ENCODE measurements at places on chromosomes 13 and 19.

DNA sequence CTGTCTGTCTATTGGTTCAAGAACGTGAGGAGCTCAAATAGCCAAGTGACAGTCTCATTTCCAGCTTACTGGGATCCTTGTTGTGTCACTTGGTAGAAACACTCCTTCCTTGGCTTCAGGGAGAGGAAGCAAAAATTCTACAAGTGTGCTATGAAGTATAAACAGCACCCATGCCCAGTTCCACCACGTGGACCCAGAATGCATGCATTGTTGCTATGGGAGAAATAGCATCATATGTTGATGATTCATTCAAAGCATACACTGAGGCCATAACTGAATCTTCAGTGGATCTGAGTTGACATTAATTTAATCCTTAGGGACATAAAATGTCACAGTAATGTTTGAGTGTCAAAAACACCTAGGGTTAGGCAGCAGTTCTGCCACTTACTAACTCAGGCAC lies 199.0 kb upstream of the RXFP2 start:
- no peak for DNase-seq

GRCh38 chr13:75633285-75633684 lies 2.8 kb upstream of the LMO7 start:
- DNase-seq, result no peak

- DNase-seq, result no peak
These were observed 22.0 kb upstream of the RAP2A start for GRCh38 chr13:97411984-97412383.

- DNase-seq, result no peak
These were observed 1291.6 kb upstream of the SLC10A2 start for GRCh38 chr13:104357672-104358354.

DNA sequence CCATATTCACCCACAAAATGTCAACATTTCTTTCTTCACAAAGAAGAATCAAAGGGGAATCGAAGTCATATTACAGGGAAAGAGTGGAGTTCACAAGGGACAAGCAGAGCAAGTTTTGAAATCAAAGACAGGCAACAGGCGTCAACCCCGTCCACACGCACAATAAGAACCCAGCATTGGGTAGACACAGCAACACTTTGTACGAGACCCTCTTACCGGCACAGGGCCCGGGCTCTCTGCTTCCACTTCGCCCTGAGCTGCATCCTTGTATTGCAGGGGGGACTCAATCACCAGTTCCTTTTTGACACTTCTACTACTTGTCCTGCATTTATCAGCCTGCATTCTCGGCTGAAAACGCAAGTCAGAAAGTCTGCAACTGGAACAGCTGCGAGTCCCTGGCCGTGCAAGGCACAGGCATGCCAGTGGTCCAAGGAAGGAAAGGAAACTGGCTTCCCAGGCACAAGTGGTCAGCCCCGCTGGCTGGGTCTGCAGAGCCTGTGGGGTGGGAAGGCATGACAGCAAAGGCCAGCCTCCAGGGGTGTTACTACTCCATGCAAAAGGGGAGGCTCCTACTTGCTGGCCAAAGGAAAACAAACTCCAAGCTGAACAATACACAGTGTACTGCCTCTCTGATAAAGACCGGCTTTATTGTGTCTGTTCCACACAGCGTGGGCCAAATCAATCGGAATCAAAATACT lies at the start of gene DOCK9:
TSS of gene DOCK9 (minus strand) at position 497 of the 698 bp plus-strand sequence. CDS start at position 342, 155 bp downstream.
- DNase-seq, result peak; percentile 66

- no peak for DNase-seq
These were observed 92.0 kb downstream of the KCTD15 start for GRCh38 chr19:33888665-33889064.

DNA sequence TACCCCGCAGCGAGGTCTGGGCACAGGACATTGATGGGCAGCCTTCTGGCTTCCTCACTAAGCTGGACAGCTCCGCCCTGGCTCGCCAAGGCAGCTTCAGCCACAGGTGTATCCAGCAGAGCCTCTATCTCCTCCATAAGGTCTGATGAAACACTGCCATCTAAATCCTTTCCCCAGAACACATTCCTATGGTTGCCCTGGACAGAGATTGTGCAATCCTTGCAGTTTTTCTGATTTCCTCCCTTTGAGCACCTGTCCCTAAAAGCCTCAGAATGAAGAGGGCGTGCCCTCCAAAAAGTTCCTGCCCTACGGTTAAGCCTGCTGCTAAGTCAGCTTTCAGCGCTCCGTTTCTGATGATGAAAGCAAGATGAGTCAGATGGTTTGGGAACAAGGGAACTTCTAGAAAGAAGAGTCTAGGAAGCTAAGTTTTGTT lies 21.0 kb downstream of the CLEC4M start:
- no peak for DNase-seq

DNA sequence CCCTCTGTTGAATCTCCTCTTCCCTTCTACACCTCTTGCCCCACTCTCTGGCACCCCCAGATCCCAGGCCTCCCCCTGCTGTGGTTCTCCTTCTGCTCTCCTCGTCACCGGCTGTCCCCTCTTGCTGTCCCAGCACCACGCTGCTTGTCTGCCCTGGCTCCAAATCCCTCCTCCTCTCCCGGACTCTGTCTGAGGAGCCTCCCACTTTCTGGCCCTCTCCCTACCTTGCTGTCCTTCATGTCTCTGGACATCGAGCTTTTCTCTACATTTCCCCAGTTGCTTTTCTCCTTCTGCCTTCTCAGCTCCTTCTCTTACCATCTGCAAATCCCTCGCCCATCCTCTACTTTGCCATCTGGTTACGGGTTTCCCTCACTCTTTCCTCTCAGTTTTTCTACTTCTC lies 1.2 kb downstream of the ZNF347 start:
- no peak for DNase-seq

GRCh38 chr13:65168026-65168425 lies 2062.1 kb downstream of the PCDH9 start:
- no peak for DNase-seq

DNA sequence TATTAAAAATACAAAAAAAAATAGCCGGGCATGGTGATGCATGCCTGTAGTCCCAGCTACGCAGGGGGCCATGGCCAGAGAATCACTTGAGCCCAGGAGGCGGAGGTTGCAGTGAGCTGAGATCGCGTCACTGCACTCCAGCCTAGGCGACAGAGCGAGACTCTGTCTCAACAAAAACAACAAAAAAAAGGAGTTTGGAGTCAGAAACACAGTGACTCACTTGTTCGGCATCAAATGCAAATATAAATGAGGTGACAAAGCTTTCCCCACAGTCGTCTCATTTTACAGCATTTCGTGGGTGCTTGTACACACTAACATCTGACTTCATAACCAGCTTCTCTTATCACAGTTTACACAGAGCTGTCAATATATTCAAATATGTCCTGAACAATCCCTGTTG lies 11.0 kb downstream of the ZNF665 start:
- DNase-seq, result no peak

DNA sequence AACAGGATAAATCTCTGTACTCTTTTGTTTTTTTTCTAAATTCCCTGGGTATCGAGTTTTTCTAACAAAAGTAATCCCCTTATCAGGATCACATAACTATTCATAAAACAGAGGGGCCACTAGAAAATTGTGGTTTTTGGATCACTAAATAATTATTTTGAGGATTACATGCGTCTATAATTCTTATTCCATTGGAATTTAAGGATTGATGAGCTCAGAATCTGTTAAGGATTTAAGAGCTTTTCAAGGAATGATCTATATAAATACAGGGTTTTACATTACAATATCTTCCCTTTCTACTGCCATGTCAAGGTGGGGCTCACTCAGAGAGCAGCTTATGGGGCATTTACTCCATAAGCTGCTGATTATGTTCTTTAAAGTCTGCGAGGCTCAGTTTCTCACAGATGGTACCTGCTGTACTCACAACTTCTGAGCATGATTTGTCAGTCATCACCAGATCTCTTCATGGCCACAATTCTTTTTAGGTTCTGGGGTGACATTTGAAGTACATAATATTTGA lies 449.8 kb downstream of the PCDH17 start:
- DNase-seq, result no peak

Data from posterior cingulate gyrus (tissue), 11 donors.